ENCODE measurements at places on chromosomes 7 and 10.

DNA sequence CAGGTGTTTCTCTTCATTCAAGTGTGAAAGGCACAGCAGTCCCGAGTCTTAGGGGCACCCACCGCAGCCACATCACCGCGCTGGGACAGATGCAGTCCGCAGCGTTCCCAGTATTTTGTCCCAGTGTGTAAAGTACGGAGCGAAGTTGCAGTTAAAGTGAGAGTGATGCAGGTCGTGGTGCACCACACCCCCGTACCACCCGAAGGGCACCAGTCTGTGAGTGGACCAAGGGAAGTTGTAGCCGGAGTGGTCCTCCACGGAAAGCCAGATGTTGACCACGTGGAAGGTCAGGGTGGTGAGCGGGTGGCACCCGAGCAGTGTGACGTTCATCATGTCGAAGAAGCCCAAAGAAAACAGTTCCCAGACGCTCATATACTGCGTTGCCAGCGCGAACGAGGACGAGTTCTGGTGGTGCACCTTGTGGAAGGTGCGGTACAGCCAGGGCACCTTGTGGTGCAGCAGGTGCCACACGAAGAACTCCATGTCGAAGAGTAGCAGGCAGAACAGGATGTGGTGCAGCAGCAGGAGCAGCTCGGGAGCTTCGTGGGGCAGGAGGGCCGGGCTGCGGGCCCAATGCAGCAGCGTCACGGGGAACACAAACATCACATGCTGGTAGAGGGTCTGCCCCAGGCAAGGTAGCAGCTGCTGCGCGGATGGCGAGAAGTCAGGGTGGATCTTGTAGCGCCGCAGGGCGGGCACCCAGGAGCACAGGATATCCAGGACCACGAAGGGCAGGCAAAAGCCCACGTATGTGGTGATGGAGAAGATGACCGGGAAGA, 526 bp downstream of the CH25H start:
- peak; percentile 47 for DNase-seq

DNA sequence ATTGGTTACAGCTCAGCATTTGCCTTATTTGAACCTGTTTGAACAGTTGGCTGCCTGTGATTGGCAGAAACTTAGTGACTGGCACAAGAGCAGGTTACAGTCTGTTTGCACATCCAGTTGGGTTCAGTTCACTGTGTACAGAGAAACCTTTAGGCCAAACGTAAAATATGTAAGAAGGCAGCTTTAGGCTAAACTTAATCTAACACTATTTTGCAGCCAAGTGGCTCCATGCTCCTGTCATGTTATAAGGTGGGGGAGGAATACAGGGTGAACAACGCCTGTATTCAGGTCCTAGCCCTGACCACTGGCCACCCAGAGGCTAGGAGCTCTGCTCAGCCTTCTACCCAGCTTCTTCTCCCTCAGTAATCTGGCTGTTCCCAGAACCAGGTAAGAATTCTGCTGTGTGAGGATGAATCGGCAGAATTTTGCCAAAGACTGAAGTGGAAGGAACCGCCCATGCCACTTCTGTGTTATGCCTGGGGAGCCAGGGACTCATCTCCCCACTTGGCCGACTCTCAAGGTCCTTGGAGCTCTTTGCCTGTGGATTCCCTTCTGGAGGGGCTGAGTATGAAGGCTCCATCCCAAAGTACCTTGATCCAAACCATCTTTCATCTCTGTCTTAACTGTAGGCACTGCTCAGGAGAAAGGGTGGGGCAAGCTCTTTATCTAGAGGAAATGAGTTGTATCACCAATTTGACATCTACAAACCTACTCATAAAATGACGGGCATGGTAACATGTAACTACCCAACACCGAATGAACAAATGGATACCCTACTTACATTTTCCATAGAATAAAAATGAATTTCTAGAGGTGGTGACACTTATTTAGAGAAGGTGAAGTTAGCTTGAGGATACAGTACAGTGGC, 164.4 kb upstream of the NAMPT start:
- no peak for DNase-seq

DNA sequence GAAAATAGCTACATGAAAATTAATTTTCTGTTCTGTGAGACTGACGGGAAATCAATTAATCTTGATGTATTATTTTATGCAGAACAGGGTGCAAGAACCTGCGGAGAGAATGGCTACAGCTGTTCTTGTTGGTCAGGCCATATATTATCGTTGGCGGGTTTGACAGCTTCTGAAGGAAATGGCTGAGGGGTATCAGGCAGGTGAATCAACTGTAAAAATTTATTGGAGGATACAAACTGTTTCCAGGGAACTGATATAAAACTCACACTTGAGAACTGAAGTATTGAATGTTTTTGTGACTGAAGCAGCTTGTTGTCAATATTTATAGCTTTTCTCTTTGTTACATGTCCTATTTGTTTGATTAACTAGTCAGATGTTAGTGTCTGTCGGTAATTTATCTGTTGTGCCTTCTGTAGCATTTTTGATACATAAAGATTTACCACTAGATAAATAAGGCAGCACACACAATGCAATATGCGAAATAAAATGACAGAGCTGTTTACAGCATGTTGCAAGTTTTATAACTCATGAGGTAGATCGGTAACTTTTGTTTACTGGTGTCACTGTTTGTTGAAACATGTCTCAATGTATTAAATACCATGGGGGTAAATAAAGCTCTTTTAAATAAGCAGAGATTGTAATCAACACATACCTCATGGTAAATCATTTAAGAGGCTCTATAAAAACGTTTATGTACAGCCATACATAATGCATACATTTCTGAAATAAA, 308.2 kb downstream of the LRMDA start:
- no peak for DNase-seq

- DNase-seq: no peak
Measured at GRCh38 chr7:132932296-132933071, 149.4 kb downstream of the CHCHD3 start.

DNA sequence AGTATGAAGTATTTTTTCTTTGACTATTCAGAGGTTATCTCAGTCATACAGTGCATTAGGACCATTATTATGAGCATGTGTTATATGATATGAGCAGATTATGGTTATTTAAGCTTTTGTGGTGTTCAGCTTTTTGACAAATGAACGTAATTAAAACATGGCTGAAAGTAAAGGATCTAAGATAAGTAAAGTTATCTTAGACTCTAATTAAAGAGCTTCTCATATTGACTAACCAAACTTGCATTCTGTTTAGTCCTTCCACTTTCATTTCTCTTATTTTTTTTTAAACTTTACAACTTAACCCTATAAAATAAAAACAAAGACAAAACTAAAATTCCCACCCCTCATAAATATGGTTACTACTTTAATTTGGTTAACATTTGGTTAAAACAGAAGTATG, 6.9 kb upstream of the GPR85 start:
- DNase-seq: no peak

- no peak for DNase-seq
Measured at GRCh38 chr10:43075612-43076003, 1.3 kb upstream of the RET start.

GRCh38 chr10:45646384-45647050, 26.1 kb downstream of the ZFAND4 start:
- DNase-seq: no peak

GRCh38 chr7:36366005-36366717, 23.5 kb upstream of the ANLN start:
- no peak for DNase-seq

- DNase-seq: no peak
Measured at GRCh38 chr10:4066581-4067390, 281.8 kb upstream of the KLF6 start.

DNA sequence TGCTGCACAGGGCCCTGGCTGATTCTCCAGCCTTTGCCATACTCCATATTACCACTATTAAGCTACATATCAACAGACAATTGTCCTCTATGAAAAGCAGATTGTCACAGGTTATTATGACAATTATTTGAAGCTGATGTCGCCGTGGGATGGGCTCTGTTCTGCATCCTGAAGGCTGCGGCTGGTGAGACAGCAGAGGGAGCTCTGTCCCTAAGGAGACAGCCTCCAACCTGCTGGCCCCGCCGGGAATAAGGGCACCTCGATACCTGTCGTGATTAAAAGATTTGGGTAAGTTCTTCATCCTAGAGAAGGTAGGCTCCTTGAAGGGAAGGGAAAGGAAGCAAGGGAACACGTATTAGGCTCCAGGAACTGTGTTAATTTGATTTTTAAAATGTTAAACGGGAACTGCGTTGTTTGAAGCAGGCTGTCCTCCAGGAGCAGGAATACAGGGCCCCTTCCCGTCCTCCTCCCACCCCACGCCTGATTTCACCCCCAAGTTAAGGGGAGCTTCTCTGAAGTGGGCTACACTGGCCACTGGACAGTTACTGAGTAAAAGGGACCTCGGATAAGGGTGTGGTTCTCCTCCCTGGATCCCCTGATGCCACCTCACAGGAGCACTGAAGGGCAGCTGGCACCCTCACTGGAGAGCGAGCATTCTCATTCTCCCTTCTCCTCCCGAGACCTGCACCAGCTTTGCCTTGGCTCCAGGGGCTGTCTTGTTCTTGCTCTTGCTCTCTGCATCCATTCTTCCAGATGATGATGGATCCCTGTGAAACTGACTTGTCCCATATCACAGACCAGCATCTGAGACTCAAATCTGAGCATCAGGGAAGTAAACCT, 11.8 kb upstream of the TIAL1 start:
- DNase-seq: no peak

DNA sequence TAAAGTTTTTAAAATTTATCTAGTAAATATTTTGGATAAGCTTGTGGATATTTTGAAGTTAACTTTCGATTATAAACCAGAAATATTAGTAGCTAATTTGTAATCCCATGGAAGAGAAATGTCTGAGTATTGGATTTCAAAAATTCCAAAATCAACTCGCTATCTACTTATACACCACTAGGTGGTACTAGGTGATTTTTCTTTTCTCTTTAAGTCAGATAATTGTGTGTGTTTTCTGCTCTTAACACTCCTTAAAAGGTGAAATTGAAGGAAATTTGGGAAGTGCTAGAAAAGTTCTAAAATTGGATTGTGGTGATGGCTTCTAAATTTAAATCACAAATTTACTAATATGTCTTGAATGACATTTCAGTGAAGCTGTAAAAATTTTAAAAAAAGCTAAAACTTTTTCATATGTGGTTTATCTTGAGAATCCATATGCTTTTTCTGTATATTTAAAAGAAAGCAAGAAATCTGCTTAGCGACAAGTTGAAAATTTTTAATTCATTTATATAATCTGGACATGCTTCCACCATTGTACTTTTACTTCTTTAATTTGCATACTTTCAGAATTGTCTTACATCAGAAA, 90.2 kb downstream of the IPMK start:
- DNase-seq: no peak

- DNase-seq: no peak
Measured at GRCh38 chr10:65943451-65943850, 982.4 kb upstream of the LRRTM3 start.

GRCh38 chr7:149788300-149788851, 15.0 kb upstream of the ZNF467 start:
- DNase-seq: no peak

DNA sequence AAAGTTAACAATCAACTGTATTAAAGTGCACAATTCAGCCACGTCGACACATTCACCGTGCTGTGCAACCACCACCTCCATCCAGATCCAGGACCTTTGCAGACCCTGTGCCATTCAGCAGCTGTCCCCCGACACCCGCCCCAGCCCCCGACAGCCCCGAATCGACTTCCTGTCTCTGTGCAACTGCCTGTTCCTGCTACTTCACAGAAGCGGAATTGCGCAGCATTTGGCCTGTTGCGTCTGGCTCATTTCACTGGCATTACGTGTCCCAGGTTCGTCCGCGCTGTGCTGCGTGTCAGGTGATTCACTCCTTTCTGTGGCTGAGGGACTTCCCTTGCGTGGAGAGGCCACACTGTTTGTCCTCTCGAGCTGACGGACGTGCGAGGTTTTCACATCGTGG, 33.2 kb upstream of the DNAAF5 start:
- DNase-seq: no peak

DNA sequence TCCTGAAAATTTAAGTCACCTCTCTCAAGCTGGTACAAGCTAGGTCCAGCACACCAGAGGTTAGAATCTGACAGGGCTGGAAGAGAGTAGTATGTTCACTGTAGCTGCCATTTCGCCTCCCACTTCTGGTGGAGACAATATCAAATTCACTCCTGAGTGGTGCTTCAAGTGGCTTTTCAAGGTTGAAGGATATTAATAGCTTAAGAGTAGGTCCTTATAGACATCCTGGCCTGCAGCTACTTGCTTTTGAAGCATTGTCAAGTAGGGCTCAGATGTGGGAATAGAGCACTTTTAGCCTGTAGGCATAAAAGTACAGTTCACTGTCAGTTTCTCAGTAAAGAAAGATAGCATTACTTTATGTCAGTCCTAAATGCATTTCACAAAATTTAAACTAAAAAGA, 270.5 kb upstream of the PLPP4 start:
- DNase-seq: peak; percentile 78

DNA sequence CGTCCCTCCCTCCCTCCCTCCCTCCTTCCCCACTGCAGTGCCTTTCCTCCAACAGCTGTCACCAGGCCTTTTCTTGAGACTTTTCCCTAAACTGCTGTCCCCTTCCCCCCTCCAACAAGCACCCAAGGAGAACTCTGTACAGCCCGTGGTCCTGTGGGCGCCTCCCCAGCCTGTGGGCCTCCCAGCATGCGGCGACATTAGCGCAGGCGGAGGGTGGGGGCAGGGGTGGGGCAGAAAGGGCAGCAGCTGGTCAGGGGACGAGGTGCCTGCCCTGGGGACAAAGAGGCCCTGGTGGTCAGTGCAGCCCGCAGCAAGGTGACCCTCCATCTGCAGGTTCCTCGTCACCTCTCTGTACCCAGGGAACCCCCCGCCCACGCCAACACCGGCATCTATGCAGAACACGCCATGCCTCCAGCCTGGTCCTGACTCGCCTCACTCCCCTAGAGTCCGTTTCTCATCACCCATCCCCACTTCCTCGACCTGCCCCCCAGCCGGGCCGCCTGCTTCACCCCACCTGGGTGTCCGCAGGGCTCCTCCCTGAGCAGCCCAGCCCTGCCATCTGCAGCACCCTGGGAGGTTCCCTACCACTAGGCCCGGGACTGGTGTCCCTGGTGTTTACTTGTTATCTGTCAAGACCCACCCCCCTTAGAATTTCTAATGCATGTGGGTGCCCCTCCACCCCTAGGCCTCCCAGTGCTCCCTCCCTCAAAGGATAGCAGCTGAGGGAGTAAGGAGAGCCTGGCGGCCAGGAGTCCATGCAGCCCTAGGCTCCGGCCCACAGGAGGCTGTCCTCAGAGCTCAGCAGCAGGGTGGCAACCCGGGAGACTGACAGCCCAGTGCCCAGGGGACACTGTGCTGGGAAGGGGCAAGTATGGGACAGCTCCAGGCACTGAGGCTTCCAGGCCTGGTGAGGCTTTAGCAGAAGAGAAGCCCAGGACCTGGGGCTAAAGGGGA, 147.8 kb downstream of the ARHGAP22 start:
- DNase-seq: no peak

DNA sequence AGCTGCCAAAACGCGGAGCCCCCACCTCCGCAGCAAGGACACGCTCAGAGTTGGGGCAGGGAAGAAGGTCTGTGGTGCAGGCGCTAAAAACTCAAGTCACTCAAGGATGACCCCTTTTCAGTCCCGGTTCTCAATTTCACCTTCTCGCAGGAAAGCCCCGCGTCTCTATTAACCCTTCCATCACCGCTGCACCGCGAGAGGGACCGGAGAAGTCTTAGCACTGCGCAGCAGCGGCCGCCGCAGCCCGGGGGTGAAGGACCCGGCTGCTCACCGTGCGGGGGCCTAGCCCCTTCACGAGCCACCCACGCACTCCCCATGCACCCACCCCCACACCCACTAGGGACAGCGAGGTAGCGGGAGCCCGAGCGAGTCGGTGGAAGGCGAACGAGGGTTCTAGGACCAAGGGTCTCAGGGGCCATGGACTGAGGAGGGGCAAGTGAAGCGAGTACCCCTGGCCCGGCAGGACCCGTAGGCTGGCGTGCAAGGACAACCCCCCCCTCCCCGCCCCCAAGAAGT, 162.9 kb downstream of the SH3PXD2A start:
- no peak for DNase-seq

GRCh38 chr10:114279289-114279688, 40.2 kb downstream of the VWA2 start:
- DNase-seq: no peak
